ENCODE measurements at places on chromosomes 6 and 20.

- no peak for DNase-seq
Measured at GRCh38 chr6:163926642-163927041, 512.1 kb downstream of the QKI start.

- DNase-seq, result peak; percentile 54
Measured at GRCh38 chr20:50110141-50111047, 2.6 kb downstream of the UBE2V1 start.

- DNase-seq, result no peak
Measured at GRCh38 chr6:80029470-80029869, 25.0 kb downstream of the TTK start.

- peak; percentile 24 for DNase-seq
Measured at GRCh38 chr6:52650941-52651340, 20.0 kb upstream of the TMEM14A start.

GRCh38 chr6:151813858-151814257, 6.4 kb downstream of the ESR1 start:
- no peak for DNase-seq

DNA sequence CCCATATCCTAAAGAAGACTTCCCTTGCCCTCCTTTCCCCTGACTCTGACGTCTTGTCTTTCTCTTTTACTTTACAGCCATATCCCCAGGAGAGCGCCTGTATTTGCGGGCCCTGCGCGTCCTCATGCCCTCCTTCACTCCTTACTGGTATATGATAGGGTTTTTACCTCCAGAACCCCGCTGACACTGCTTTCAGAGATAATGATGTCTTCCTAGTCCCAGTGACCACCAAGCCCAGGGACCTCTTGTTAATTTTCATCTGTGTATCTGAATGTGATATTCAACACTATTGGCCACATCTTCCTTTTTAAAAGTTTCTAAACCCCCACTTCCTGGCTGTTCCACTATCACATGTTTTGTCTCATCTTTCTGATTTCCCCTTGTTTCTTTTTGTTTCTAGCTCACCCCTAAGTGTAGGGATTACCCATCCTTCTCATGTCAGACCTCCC, 102.0 kb downstream of the HIVEP1 start:
- DNase-seq, result no peak

DNA sequence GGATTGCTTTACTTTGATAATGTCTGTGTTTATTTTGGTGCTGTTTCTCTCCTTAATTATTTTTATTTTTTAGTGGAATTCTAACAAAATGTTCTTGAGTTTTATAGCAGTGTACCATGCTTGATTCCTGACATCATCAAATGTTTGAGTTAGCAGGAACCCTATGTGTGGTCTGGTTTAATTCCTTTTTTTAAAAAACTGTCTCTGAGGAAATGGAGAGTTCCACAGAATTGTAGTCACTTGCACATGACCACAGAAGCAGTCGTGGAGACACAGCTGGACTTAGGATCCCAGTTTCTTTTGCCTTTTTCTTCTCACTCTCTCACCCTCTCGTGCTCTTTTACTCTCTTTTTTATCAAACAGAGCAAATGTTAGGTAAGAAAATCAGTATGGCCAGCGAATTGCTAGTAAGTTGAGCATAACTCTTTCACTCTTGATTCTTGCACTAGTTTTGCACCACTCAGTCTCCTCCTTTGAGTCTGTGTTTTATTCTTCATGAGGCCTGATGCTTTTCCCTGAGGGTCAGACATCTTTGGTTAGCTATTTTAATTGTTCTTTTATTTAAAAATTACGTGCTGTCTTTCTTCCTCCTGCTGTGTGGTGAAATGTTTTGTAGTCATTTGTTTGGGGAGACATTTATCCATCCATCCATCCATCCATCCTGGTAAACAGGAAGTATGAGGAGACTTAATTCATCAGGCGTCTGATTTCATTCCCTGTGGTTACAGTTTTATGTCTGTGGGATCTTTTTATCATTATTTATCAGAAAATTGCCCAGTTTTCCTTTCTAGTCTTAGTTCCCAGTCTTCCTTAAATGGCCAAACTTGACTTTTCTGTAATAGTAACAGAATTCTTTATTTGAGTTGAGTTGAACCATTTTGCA, 83.0 kb downstream of the SCAF8 start:
- DNase-seq, result peak; percentile 79

DNA sequence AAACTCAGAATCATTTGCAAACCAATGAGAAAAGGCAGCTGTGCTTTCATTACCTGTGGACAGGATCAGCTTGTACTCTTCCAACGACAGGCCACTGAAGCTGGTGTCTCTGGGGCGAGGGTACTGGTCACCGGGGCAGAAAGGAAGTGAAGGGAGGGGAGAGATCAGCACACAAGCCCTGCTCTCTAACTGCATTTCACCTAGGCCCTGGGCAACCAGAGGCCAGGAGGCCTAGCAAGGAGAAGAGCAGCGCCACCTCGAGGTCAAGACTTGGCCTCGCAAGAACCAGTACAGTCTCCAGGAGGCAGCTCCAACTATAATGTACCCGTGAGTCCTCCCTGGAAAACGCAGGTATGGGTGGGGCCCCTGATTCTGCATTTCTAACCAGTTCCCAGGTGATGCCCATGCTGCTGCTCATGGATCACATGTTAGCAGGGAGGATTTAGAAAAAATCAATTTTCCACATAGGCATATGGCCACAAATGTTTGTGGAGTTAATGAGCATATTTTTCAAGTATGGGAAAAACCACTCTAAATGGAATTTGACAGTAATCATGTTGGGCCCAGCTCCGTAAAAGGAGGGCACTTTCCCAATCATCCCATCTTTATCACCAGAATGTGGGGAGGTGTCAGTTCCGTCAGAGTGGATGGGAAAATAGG, 11.0 kb downstream of the UQCC2 start:
- DNase-seq, result peak; percentile 69

- DNase-seq, result no peak
Measured at GRCh38 chr6:40735121-40735520, 148.0 kb upstream of the LRFN2 start.

- DNase-seq, result no peak
Measured at GRCh38 chr6:160190973-160191372, 67.6 kb downstream of the SLC22A2 start.
